AG08396 (cell line): ENCODE measurements at places on chromosomes 4 and X.

- no peak for DNase-seq
Measured at GRCh38 chr4:37995981-37996775, 36.0 kb downstream of the PTTG2 start.

DNA sequence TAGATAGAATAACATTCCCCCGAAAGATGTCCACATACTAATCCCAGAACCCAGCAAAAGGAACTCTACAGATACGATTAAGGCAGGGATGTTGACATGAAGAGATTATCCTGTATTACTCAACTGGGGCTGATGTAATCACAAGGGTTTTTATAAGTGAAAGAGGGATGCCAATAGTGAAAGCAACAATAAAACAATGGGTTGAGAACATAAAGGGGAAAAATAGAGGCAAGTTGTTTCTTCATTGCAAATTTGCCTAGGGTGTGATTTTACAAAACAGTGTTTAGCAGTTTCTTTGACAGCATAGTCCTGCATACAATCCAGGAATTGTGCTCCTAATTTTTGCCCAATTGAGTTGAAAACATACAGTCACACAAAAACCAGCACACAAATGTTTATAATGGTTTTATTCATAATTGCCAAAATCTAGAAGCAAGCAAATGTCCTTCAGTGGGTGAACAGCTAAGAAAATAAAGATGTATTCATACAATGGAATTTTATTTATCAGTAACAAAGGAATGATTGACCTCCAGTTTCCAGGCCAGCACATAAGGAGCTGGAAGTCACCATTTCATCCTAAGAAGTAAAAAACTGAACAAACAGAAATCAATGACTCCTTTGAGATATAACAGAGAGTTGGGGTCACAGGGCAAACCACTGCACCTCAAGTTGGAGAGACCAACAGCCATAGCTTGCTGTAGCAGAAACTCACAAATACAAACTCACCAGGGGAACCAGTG lies 107.2 kb downstream of the CENPC start:
- DNase-seq: peak; percentile 18

- peak; percentile 21 for DNase-seq
Measured at GRCh38 chrX:23662853-23663252, 4.4 kb upstream of the PRDX4 start.

- no peak for DNase-seq
Measured at GRCh38 chr4:130080872-130081451, 985.0 kb downstream of the C4orf33 start.

DNA sequence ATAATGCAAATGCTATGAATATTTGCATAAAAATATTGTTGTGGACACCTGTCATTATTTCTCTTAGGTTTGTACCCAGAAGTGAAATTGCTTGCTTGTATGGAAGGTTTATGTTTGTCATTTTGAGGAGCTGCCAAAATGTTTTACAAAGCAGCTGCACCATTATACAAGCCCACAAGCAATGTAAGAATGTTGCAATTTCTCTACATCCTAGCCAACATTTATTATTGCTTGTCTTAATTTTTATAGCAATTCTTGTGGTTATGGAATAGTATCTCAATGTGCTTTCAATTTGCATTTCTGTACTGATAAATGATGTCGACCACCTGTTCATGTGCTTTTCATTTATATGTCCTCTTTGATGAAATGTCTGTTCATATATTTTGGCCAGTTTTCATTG lies 18.7 kb upstream of the RBMX start:
- no peak for DNase-seq

DNA sequence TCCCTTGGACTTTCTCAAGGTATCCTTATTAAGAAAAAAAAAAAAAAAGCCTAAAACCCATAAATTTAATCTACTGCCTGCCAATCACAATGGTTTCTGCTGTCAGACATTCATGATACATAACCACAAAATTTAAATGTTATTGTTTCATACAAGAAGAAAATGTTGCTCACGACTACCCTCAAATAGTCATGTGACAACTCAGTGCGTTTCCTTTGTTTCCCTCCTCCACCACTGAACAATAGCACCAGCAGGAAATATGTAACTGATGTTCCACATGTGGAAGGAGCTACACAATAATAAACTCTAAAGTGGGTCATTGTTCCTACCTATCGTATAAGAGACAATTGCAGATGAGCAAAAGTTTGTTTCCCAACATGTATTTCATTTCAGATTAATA lies 244.1 kb upstream of the EDNRA start:
- DNase-seq: no peak
